Fibroblast of skin of left quadriceps (primary cell): ENCODE measurements at places on chromosomes 4 and X.
A peak's percentile ranks its signal among the peaks of the same experiment; 100 is the strongest.

DNA sequence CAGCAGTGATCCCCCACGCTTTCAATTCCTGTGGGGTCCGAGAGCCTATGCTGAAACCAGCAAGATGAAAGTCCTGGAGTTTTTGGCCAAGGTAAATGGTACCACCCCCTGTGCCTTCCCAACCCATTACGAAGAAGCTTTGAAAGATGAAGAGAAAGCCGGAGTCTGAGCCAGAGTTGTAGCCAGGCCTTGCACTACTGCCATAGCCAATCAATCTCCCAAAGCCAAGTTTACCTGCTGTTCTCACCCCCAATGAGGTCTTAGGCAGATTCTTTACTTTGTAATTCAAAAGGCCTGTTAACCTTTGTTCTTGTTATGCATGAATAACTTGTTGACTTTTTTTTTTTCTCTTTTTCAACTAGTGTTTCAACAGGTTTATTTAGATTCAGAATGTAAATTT lies 4.0 kb downstream of the MAGEB2 start:
- no peak for DNase-seq

DNA sequence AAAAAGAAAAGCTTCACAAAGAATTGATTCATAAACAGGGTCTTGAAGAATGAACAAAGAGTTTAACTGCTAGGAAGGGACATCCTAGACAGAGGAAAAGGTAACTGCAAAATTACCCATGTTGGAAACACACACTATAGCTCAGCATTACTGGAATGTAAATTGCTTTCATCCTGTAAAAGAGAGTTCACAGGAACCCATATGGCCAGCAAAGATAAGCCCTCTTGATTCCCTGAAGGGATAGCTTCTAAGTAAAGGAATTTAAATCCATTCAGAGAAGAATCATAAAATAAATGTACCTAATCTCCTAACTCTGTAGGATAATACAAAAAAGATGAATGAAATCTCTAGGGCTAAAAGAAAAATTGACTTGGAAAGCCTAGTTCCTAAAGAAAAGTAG lies 107.1 kb upstream of the INTU start:
- DNase-seq: no peak

GRCh38 chrX:16433021-16433420 lies 216.9 kb upstream of the S100G start:
- no peak for DNase-seq

GRCh38 chr4:170259631-170260153 lies 169.9 kb upstream of the AADAT start:
- DNase-seq: peak; percentile 93

GRCh38 chr4:169345316-169345721 lies 74.6 kb upstream of the SH3RF1 start:
- DNase-seq: no peak
